ENCODE measurements at places on chromosomes 7 and 10.

- DNase-seq: peak; percentile 30
Observed at GRCh38 chr10:123614888-123615287, 51.3 kb upstream of the GPR26 start.

GRCh38 chr7:16027396-16027795 is 340.9 kb upstream of the MEOX2 start:
- DNase-seq: no peak

DNA sequence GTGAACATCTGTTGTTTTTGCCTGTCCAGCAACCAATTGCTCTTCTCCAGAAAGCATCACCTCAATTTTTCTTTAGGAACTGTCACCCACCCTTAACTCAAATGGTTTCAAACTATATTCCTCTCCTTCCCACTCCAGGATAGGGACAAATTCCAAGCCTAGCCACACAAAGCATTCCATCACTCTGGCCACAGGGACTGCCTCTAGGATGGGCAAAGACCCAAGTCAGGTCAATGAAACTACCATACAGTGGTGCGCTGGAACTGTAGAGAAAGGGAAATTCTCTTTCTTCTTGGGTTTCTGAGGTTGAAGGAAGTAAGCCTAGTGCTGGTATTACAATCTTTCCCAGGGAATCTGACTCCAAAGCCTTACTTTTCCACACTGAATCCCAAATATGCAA is 3.6 kb downstream of the MICU1 start:
- no peak for DNase-seq

DNA sequence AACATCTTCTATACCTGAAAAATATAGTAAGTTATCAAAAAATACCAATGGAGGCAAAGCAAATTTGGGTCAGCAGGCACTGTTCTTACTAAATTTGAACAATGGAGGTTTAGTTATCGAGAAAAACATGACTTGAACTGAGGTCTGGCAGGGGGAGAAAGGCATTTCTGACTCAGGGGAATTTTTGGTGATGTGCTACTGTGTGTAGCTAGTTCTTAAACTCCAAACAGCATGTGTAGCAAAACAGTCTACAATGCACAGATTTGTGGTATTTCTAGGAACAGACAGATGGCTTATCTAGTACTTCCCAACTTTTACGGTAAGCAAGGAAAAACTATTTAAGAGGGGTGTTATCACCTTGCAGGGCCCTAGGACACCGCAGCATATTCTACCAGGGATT is 311.6 kb upstream of the LRRN3 start:
- DNase-seq: no peak

- DNase-seq: no peak
Observed at GRCh38 chr10:115895166-115895565, 377.8 kb downstream of the GFRA1 start.

DNA sequence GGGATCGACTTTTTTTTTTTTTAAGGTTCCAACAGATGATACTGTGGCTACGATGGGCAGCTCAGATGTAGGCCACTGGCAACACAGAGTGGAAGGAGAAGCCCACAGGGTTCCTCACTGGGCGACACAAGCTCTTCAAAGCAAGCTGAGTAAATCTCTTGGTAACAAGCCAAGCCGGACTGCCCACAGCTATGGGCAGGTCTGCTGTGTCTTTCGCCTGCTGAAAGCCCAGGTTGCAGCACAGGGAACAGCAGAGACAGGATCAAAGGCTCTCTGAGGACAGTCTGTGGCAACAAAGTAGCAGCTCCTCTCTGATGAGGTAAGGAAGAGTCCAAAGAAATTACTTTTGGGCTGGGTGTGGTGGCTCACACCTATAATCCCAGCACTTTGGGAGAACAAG is 83.6 kb downstream of the KCNMA1 start:
- DNase-seq: no peak

DNA sequence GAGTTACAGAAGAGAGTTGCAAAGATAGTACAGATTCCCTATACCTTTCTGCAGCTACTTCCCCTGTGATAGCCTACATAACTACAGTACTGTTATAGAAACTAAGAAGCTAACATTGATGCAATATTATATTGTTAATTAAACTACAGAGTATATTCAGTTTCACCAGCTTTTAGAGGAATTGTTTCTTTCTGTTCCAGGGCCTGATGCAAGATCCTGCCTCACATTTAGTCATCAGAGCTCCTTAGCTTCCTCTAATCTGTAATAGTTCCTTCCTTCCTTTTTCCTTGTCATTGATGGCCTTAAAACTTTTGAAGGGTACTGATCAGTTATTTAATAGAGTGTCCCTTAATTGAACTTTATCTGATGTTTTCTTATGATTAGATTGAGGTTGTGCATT is 56.8 kb downstream of the SDHAF3 start:
- no peak for DNase-seq

DNA sequence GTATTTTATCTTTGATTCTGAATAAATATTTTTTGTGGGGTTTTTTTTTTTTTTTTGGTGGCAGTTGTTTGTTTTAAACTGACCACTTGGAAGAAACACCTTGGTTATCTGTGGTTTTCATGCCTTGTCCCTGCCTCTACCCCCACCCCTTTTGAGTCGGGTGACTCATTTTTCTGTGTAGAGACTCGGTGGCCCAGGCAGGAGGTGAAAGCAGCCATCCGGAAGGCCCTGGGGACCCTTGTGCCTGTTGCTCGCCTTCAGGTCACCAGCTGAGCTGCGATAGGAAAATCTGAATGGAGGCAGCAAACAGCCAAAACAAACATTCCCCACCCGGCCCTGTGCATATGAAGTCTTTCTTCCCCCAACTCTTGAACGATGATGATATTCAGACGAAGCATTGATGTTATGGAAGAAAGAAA is 22.8 kb downstream of the CYP17A1 start:
- no peak for DNase-seq
